ENCODE measurements at places on chromosomes 12 and 14.

DNA sequence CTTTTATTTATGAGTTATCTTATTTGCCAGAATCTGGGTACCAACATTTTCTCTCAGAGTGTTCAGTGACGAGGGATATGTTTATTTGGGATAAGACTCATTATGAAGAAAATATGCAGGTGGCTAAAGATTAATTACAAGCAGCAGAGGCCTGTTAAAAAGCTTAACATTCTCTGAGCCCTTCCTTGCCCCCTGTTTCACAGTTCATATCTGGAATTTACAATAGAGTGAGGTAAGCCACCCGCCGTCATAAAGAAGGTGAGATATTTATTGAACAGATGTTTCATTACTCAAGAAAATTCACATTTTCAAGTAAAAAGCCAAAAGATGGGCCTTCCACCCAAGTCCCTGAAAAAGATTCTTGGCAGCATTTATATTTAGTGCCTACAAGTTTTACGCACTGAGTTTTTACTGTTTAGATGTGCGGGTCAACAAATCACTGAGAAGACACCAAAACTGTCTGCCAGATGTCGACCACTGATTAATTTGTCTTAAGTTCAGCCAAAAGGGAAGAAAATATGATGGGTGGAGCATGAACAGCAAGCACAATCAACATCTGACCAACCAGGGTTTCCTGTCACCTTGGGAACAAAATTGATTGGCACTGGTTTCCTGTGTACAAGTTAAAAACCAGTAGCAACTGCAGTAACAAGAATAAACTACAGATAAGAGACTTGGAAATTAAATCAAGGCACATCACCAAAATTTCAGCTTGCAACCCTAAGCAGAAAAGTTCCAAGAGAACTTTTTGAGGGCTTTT is 85.5 kb upstream of the PTPRB start:
- no peak for DNase-seq

GRCh38 chr12:31715283-31715825 is 13.5 kb downstream of the AMN1 start:
- no peak for DNase-seq

GRCh38 chr12:116559162-116559935 is at the start of gene MAP1LC3B2:
MAP1LC3B2 (plus strand) TSS chr12:116559381; CDS start chr12:116575943, 16,562 bp downstream.
- no peak for DNase-seq

DNA sequence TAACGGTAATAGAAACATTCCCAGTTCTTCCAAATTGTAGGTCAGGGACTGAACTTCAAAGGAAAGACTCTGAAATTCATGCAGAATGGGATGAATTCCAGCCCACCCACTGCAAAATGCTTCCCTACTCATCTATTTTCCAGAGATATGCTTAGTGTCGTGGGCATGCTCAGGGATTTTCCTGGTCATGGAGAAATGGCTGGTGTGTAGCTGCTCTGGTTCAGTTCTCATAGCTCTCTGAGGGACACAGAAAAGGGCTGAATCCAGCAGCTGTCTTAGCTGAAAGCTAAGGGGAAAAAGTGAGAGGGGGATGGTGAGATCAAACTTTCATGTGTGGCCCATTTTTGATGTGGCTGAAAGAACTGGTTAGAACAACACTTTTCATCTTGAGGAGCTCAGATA is 72.9 kb upstream of the KRAS start:
- no peak for DNase-seq

DNA sequence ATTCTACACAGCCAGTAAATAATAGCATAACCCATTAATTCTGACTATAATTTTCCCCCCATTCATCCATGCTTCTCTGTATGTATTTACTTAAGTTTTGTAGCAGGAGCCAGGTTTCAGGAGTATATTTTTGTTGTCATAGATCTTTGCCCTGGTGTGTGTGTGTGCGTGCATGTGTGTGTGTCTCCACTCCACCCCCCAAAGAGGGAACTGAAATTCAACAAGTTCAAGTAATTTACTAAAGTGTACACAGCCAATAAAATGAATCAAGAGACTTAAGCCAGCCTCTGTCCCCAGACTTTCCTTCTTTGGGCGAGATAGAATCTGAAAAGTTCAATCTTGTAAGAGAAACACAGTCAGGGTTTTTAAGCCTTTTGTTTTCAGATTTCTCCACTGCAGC is 792.0 kb downstream of the MED13L start:
- no peak for DNase-seq

- no peak for DNase-seq
These were observed 44.7 kb downstream of the TMEM117 start for GRCh38 chr12:43880547-43880946.

- DNase-seq: no peak
These were observed 129.7 kb upstream of the TMPO start for GRCh38 chr12:98385641-98386040.

GRCh38 chr12:14416658-14417057 is 51.2 kb downstream of the ATF7IP start:
- DNase-seq: no peak

- DNase-seq: no peak
These were observed 46.9 kb downstream of the KCTD10 start for GRCh38 chr12:109430244-109430643.

GRCh38 chr14:26872515-26873361 is 274.9 kb upstream of the NOVA1 start:
- DNase-seq: no peak

DNA sequence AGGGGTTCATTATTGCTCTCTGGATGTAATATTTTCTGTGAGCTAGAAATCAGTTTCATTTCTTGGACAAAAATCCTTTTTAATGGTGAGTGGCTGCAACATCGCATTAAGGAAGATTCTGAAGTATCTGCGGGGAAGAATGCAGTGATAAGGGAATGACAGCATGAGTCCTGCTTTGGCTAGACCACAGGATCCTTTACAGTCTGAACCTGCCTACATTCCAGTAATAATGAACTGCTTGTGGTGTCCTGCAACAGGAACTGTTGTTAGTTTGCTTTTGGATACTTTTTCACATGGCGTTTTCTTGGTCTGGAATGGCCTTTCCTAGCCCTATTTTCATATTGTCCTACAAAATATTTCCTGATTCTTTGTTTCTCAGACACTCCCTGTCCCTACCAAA is 15.7 kb downstream of the MDM2 start:
- DNase-seq: no peak

DNA sequence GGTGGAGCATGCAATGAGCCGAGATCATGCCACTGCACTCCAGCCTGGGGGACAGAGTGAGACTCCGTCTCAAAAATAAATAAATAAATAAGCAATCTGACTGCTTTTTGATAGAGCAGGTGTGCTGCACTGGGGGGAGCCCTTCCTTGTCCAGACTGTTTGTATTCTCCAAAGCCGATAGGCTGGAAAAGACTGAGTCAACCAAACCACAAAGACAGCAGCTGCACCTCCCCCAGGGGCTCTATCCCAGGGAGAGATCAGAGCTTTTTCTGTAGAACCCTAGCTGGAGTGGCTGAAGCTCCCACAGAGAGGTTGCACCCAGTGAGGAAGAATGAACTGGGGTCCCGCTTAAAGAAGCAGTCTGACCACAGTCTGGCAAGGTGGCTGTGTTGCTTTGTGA is 45.8 kb upstream of the LALBA start:
- DNase-seq: no peak

DNA sequence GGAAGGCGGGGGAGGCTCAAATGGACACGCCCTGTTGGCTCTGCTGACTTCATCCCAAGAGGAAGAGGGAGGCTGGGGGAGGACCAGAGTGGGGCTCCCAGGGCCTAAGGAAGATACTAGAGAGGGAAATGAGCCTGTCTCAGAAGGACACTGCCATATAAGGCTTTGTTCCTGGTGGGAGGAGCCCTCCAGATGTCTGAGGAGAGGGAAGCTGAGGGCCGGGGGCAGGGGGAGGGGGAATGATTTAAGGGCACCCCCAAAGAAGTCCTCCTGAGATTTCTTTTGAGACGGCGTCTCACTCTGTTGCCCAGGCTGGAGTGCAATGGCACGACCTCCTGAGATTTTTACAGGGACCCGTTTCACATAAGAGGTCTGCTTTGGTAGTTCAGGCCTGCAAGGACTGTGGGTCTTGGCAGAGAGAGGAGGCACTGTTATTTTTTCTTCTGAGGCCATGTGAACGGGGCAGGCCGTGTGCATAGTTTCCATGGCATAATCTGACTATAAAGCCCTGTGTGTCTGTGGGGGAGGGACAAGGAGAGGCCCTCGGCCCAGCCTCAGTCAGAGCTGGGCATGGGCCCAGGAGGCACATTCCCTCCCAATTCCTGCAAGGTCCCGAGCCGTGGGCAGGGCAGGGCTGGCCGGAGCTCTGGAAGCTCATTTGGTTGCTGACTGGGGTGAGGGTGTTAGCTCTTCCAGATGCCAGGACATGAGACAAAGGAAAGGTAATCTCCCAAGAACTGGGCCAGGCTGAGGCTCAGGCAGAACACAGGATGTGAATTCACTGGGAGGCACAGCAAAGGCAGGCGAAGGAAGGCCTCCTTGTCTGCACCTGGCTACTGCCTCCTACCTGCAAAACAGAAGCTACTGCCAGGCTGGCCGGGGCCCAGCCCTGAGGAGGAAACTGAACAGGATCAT is 22.2 kb upstream of the PLEKHG3 start:
- DNase-seq: peak; percentile 94
